ENCODE measurements at places on chromosomes 7 and 10.

GRCh38 chr10:79188154-79188965 lies 119.6 kb downstream of the ZMIZ1 start:
- DNase-seq = no peak

DNA sequence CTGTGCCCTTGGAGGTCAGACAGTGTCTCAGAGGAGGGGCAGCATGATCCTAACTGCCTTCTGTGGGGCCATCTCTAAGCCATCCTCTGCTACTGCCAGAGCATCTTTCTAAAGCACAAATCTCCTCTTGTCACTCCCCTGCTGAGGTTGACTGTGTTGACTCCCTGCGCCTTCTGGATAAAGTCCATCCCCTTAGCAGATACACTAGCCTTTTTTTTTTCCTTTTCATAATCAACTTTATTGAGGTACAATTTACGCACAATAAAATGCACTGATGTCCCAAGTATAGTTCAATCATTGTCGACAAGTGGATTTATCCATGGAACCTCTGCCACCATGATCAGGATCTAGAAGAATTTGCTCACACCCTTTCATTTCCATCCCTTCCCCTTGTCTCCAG lies 150.1 kb downstream of the SPAG6 start:
- DNase-seq = no peak

DNA sequence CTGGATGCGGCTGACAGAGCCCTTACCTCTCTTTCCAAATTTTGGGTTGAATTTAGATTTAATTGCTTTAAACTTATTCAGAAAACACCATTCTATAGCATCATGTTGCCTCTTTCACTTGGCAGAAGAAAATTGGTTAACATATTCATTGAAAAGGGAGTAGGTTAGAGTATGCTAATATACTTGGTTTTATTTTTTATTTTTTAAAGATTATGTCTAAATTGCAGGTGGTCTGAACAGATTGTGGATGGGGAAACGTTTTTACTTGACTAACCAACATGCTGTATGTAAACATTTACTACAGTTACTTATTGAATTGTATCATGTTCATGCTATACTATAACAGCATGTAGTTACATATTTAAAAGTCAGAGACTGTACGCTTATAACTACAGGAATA lies 65.6 kb downstream of the DNAH11 start:
- DNase-seq = no peak

DNA sequence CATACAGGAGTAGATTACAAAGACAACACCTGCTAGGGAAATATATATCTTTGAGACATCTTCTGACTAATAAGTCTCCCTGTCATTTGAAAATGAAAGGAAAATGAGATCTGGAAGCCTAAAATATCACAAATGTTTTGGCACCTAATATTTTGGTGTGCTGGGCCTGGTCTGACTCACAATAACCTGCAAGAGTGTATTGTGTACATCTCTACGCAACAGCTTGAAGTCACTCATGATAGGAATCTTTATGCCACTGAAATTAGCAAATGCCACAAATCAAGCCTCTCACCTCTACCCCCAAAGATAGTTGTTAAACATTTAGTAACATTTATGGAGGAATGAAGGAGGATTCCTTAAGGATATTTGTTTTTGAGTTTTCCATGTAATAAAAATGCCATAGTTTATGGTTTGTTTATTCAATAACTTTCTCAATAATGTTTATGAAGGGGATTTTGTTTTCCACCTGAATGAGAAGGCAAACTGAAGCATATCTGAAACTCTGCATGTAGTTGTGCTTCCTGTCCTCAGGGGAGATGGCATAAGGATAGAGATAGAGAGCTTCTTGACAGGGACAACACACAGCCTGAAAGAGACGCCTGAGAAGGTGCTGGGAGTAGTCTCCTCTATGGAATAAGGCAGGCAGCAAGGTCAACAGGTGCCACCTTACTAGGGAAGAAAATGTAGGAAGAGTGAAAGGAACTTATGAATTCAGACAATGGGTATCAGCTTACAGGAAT lies 197.4 kb downstream of the AHR start:
- DNase-seq = no peak

DNA sequence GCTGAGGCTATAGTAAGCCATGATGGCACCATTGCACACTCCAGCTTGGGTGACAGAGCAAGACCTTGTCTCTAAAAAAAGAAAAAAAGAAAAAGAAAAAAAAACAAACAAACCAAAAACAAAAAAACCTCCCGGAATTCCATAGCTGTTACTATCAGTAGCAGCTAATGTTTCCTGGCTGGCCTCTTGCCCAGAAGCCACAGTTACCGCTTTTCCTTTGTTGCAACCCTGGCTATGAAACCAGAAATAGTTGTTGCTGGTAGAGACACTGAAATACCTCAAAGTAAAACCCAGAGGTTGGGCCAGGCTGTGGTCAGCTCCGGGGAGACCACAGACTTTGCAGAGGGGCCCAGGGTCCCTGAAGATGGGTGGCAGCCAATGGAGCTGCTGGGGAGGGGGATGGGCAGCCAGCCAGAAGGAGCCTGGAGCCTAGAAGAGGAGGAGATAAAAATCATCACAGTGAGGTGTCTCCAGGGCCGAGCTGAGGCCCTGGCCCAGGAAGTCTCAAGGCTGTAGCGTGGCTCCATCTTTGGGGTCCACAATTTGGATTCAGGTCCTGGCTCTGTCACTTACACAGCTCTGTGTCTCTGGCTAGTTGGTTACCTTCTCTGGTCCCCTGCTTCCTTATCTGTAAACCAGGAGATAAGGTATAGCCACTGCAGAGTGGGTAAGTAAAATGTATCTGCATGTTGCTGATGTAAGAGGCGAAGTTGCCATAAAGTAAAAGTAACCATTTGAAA lies 3.4 kb upstream of the CHST12 start:
- DNase-seq = no peak

DNA sequence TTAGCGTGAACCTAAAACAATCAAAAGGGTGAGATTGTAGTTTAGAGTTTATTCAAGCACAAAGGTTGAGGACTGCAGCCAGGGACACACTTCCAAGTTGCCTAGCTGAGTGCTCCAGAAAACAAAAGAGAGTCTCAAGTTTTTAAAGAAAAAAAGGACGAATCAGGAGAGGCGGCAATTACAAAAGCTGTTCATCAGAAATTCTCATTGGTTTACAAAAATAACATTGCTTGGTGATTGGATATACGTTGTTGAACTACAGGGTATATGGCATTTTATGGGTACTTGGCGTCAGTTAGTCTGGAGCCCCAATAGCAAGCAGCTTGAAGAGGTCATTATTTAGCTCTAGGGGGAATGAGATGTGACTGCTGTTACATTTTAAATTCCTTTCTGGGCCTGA lies 11.5 kb downstream of the ZNF438 start:
- DNase-seq = no peak

- DNase-seq = peak; percentile 5
Measured at GRCh38 chr10:18104223-18104872, 35.9 kb upstream of the CACNB2 start.

DNA sequence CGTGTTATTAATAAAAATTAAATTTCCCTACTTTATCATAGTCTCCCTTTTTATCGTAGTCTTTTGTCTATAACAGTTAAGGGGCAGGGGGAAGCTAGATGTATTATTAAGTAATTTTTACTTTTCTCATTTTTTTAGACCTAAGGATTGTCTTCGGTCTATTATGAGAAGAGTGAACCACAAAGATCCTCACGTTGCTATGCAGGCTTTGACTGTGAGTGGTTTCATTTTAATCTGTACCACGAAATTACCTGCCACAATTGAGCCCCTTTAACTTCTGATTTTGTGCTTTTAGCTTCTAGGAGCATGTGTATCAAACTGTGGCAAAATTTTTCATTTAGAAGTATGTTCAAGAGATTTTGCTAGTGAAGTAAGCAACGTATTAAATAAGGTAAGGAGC lies 40.6 kb downstream of the STAM start:
- DNase-seq = no peak

DNA sequence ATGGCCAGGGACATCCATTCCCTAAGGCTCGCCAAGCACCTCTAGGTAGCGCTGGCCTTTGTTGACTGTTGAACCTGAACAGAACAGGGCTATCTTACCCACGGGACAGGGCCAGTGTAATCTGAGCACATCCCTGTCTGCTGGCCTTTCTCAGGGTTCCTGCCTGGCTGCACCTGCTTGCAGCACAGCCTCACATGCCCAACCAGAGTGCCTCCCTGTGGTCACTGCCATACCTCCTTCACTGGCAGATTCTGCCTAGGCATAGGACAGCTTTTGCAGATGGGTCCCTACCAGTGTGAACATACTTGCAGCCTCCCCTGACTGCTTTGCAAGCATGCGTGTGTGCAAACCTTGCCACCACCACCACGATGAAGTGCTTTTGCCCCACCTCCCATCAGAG lies 15.8 kb upstream of the LIPN start:
- DNase-seq = no peak

GRCh38 chr10:5064656-5065055 lies 29.6 kb upstream of the AKR1C3 start:
- no peak for DNase-seq

DNA sequence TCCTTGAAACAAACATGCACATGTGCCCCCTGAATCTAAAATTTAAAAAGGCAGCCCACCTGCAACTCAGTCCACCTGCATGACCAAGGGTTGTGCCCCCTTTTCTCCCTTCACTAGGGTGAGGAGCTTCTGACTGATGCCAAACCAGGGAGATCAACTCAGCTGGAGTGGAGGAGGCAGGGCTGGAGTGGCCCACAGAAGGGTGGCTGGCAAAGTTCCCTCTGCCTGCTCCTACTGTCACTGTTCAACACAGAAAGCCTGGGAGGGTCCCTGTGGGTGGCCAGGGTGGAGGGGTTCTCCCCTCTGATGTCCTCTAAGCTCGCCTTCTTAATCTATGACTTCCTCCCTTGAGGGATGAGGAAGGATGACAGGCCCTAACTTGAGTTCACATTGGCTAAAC lies 55.7 kb upstream of the ANTXRL start:
- DNase-seq = no peak

- no peak for DNase-seq
Measured at GRCh38 chr10:100740476-100741377, 4.7 kb upstream of the PAX2 start.

DNA sequence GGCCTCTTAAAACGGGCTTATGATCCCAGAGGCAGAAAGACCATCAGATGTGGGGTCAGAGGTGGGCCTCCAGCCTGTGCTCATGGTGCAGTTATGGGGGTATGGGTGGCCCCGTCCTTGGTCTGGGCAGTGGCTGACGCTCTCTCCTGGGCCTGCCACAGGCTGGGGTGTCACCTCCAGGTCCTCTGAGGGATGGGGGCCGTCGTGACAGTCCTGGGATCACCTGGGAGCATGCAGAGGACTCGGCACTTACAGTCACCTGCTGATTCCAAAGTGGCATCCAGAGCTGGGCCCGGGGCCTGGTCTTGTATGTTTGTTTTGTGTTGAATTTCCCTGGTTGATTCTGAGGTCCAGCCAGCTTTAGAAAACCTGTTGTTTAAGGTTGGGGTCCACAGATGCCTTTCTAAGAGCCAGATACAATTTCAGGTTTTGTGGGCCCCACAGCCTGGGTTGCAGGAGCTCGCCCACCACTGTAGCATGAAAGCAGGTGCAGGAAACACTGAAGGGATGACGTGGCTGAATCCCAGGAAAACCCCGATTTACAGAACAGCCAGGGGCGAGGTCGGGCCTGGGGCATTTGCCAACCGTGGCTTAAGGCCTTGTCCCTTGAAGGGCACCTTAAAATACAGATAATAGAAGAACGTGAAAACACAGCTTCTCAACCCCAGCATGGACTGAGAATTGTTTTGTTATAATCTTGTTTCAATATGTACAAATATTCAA lies 170.7 kb upstream of the PPP2R2D start:
- DNase-seq = no peak

DNA sequence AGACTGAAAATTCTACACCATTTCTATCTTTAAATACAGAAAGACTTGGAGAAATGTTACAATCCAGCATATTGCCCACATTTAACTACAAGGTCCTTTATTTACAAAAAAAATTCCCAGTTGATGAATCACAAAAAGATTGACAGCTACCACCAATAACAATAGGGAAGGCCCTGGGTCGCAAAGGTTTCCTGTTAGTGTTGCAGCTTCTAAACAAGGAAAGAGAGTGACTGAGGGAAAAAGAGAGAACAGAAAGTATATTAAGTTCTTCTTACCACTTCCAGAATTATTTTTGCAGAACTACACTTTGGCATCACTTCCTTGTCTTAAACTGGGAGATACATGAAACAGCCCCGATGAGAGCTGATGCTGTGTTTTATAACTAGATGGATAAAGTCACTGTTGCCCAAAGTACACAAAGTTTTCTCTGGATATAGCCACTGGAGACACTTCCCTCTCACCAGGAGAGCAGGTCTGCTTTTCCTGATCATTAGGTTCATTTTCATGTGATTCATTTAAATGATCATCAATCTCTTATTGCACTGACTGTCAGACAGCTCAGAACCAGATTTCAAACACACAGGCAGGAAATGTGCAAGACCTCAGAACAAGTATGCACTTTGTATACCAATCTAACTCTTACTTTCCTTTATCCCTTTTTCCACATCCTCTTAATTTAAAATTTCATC lies 57.0 kb downstream of the SHTN1 start:
- DNase-seq = no peak

DNA sequence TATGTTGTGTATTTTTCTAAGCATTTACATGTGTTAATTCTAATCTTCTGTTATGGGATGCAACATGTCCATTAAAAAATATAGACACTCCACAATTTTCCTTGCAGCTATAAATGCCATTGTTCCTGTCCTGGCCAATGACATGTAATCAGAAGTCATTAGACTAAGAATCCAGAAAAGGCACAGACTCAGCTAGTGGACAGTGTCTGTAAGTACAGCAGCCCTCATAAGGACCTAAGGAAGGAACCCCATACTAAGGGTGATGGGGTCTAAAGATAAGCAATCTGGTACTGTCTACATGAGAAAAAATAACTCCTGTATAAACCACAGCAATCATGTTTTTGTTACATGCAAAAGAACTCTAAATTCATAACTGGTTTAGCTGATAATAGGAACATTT lies 115.9 kb downstream of the GPR85 start:
- DNase-seq = no peak

- no peak for DNase-seq
Measured at GRCh38 chr7:133514551-133514950, 261.7 kb downstream of the EXOC4 start.

DNA sequence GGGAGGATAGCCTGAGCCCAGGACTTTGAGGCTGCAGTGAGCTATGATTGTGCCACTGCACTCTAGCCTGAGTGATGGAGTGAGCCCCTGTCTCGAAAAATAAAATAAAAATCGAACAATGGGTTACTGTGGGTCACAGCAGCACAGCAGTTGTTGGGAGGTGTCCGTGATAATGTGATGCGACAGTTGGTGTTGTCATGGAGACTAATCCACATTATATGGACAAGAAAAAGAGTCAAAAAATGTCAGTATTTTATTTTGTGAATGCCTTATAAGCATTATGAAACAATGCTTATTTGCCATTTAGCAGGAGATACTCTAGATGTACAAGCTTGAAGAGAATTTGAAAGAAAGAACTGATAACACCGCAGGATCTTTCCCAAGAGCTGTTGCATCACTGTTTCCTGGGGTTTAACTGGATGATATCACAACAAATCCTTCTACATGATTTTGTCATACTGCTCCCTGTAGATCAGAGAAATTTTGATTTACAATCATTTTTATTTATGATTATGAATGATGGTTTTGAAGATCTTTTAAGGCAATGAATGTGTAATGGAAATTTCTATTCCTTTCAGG lies 195.4 kb downstream of the BAMBI start:
- no peak for DNase-seq
